ENCODE measurements at places on chromosomes 12 and 14.

DNA sequence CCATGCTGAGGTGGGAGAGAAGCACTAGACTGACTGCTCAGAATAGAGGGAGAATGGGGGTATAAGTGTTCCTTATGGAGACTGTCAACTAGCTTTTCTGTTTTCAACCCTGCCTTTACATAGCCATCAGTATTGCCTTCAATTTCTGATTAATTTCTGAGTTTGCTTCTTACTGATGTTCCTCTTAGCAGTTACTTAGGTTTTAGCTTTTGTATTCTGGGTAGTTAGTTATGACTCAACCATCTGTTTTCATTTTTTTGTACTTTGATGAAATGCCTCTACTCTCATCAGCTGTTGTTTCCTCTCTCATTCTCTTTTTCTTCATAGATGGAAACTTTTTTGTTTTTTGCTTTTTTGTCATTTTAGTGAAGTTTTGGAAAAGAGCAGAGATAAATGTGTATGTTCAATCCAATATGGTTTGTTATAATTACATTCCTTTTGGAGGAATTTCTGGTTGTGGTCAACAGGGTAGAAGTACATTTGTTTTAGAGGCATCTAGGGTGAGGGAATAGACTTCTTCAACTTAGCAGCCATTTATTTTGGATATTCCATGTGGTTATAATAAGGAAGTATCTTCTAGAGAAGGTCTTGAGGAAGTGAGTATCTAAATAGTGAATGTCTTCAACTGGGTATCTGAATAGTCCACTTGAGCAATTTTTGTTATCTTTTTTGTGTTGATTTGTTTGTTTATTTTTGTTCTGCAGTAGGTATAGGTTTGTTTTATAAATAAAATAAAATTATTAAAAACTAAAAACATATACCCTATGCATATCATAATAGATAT is 29.6 kb downstream of the PMCH start:
- peak; percentile 69 for DNase-seq

GRCh38 chr14:59131938-59132795 is 56.3 kb upstream of the DAAM1 start:
- DNase-seq = no peak

GRCh38 chr12:56677680-56678079 is 10.4 kb downstream of the PTGES3 start:
- DNase-seq = no peak

GRCh38 chr12:4011597-4011996 is 138.4 kb upstream of the PARP11 start:
- DNase-seq = no peak

- peak; percentile 60 for DNase-seq
These were observed 25.9 kb upstream of the POC1B start for GRCh38 chr12:89551747-89552146.

GRCh38 chr12:104551-105081 is 38.0 kb downstream of the IQSEC3 start:
- DNase-seq = no peak

- peak; percentile 97 for DNase-seq
These were observed 22.8 kb downstream of the COX8C start for GRCh38 chr14:93369713-93370266.

DNA sequence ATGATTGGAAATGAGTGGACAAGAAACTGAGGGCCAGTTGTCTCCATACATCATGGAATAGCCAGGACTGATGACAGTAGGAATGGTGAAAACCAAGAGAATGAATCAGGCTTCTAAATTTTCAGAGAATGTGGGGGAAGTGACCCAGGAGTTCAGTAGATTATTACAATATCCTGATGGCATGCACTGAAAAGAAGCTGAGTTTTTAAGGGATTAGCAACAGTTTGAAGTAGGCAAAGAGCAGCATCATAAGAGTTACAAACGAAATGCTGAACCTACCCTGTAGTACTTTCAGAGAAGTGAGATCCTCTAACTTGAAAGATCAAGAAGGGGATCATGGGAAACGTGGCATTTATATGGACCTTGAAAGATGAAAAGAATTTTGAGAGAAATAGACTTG is 13.2 kb downstream of the SLC2A14 start:
- no peak for DNase-seq

DNA sequence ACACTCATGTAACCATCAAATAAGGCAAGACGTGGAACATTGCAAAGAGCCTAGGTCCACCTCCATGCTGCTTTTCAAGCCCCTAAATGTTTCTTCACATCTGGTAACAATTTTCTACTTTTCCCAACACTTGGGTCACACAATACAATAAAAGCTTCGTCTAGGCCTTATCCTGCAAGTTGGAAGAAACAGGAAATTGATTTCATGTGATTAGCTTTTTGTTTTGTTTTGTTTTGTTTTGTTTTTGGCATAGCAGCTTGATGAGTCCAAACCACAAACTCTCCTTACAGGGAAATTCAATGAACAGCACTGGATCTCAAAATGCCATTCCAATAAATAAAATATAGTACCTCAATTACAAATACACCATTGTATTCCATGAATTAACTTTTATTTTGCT is 19.3 kb downstream of the TAS2R50 start:
- no peak for DNase-seq

- no peak for DNase-seq
These were observed 13.5 kb downstream of the TBX3 start for GRCh38 chr12:114670291-114670980.

- no peak for DNase-seq
These were observed 14.1 kb upstream of the TMEM263 start for GRCh38 chr12:106941481-106942156.

- no peak for DNase-seq
These were observed 11.1 kb downstream of the PTGES3 start for GRCh38 chr12:56676851-56677580.

DNA sequence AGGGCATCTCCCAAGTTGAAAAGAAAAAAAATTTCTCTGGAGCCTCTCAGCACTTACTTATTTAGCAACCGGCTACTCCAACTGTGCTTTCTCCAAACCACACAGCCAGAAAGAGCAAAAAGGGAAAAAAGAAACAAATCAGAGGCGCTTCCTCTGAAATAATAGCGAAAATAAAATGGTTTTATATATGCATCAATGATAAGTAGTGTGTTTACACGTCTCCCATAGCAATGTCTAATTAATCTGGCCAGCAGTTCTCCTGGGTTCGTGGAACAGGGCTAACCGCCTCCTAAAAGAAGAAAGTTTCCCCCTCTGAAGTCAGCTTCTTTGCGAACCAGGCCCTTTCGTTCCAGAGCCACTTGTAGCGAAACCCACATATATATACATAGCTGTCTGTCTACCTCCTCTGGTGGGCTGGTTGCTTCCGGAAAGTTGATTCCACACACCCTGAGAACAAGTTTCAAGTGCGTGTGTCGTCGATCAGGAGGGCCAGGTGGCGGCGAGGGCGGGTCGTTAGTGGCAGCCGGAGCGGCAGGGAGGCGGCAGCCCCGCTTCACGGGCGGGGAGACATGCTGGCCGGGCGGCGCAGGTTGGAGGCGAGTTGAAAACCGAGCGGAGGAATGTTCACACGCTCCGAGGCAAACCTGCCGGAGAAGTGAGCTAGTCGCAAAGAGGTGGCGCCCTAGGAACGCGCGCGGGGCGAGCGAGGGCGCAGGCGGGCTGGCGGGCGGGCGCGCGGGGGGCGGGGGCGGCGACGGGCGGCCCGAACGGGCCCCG is 2.7 kb downstream of the PTHLH start:
- DNase-seq = no peak

DNA sequence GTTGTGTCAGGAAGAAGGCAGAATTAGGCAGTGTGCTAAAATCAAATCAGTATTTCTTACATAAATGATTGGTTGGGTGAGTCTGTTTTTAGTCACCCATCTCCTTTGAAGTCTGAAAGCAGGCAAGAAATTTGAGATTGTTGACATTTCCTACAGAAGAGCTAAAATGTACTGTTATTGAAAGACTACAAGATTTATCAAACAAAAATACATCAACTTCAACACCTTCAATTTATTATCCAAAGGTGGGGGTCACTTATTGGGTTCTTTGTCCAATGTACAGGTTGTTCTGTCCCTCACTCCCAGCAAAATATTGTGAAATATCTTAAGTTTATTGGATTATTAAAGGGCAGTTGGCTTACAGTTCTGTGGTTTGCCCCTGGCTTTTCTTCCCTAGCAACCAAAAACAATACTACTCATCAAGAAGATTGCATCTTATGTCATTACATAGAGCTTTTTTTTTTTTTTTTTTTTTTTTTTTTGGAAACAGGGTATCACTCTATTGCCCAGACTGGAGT is 20.6 kb upstream of the PKP2 start:
- DNase-seq = peak; percentile 41

DNA sequence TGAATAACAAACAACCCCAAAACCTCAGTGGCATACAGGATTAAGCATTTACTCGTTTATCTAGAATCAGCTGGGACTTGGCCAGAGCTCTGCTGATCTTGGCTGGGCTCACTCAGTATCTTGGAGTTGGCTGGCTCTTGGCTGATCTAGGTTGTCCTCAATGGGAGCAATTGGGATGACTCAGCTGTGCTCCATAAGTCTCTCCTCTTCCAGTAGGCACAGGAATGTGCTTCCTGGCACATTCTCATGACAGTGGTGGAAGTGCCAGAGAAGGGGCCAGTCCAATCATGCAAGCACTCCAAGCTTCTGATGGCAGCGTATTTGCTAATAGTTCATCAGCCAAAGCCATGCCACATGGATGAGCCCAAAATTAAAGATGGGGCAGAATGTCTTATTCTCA is 41.7 kb upstream of the ANO4 start:
- DNase-seq = no peak

DNA sequence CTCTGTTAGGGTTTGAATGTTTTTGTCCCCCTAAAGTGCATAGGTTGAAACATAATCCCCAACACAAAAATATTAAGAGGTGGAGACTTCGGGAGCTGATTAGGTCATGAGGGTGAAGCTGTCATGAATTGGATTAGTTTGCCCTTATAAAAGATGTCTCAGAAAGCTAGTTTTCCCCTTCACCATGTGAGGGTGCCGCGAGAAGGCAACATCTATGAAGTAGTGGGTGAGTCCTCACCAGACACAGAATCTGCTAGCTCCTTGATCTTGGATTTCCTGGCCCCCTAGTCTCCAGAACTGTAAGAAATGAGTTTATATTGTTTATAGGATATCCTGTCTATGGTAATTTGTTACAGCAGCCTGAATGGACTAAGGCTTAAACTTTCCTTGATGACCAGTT is 301.5 kb upstream of the ATP2B1 start:
- no peak for DNase-seq

GRCh38 chr12:34398366-34398705 is 376.0 kb downstream of the ALG10 start:
- no peak for DNase-seq

GRCh38 chr12:58358369-58358768 is 417.0 kb downstream of the ATP23 start:
- no peak for DNase-seq

DNA sequence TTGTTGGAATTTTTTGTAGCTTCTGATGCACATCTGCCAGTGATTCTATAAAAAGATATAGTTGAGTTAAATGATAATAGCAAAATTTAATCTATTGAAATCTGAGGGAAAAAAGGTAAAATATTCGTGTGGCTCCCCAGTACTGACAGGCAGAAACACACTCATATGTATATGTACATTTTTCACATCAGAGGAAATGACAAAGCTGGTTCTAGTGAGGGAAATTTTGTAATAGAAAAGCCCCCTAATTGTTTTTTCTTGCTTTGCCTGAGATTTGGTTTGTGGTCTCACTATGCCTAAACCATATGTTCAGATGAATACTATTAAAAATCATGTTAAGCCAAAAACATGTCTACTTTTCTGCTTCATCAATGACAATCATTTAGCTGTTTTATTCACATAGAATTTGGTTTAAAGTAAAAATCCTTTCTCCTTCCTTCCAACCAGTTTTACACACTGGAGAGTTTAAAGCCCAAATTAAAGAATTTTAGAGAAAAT is 203.5 kb downstream of the ANO6 start:
- no peak for DNase-seq

- DNase-seq = peak; percentile 12
These were observed 738 bp downstream of the CKAP4 start for GRCh38 chr12:106246891-106247673.

GRCh38 chr14:102601378-102601925 is 9.0 kb downstream of the RCOR1 start:
- no peak for DNase-seq

DNA sequence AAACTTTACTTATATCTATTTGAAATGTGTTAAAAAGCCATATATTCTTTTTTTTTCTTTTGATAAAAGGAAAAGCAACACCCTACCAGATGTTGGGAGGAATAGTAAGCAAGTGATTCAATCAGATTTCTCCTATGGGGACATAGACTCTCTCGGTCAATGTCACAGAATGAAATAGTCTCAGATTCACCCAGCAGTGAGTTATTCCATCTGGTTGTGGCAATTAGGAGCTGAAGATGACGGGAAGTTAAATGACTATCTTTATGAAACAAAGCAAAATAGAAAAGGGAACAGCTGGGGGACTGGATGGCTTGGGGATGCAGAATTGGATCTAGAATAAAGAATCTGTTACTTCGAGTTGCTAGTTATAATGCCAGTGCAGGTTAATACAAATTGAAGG is 857.0 kb downstream of the NRXN3 start:
- no peak for DNase-seq

DNA sequence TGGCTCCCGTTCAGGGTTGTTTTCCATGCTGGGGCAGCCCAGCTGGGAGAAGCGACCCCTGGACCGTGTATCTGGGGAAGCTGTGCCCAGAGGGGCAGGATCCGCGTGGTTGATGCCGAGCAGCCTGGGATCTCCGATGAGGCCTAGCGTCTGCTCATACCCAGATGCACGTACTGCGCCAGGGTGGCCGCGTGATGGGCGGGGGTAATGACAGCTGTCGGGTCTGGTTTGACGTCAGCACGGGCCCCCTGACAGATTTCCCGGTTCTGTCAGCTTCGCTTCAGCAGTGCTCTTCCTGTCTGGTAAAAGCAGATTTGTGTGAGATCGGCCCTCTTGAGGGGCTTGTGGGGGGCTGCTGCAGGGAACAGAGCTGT is 147.3 kb downstream of the TSPAN9 start:
- no peak for DNase-seq

GRCh38 chr14:99809859-99810558 is 16.8 kb downstream of the EML1 start:
- DNase-seq = peak; percentile 80

- DNase-seq = no peak
These were observed 411 bp downstream of the BTBD7 start for GRCh38 chr14:93332397-93332852.

DNA sequence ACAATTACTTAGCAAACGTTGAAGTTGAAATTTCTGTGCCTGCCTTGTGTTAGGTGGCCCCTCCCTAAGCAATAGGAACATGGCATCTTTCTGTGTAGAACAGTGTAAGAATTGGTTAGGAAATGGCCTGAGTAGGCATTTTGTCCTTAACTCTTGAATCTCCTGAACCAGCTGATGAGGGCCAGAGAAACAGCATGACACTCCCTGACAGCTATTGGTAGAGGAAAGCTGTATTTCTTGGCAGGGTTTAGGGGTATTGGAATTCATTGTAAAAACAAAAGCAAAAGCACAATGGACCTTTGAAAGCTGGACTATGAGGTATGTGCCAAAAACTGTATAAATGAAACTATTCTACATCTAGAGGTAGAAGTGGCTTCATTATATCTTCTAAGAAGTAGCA is 40.6 kb upstream of the LRTM2 start:
- no peak for DNase-seq

GRCh38 chr12:127987199-127987901 is 279.6 kb upstream of the TMEM132C start:
- DNase-seq = no peak
